ENCODE measurements at places on chromosomes 6 and 20.

GRCh38 chr6:7235712-7236305, 77.2 kb downstream of the SSR1 start:
- no peak for DNase-seq

DNA sequence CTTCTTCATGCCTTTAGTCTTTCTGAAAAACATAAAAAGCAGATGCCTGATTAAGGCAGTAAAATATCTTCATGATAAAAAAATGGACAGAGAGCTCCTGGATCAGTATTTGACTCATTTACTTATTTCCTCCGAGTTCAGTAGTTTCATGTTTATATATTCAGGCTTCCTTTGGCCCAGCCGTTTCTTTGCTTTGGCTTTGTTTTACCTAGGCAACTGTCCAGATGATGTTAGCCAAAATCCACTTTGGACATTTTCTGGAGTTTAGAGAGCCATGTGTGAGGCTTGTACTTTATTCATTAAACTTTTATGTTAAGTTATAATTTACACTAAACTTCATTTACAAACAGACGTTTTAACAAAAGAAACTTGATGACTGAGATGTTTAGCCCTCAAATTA, 307.1 kb upstream of the RSPO3 start:
- no peak for DNase-seq

GRCh38 chr6:85372188-85372914, 77.5 kb upstream of the NT5E start:
- no peak for DNase-seq

- no peak for DNase-seq
Observed at GRCh38 chr6:11868392-11868791, 89.8 kb upstream of the ADTRP start.

DNA sequence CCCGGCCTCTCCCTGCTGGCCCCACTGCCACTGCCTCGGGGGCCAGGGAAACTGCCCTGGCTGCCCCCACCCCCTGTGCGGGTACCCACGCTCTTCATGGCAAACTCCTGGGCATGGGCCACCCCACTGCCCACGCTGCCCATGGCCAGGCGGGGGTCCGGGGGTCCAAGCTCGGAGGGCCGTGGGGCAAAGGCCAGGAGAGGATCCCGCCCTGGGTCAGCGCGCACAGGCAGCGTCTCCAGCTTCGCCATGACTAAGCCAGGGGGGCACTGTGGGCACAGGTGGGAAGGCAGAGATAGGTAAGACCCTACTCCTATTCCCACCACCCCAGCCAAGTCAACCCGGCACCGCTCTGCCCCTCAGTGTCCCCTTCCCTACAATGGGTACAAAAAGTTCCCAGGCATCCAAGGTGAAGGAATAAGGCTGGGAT, 6.4 kb downstream of the LZTS3 start:
- no peak for DNase-seq

- peak; percentile 69 for DNase-seq
Observed at GRCh38 chr20:45833883-45834796, 541 bp downstream of the SNX21 start.
